NCI-H1436 treated with DMSO at 0.1 percent for 48 hours (cell line): ENCODE measurements at places on chromosomes 1 and 21.

DNA sequence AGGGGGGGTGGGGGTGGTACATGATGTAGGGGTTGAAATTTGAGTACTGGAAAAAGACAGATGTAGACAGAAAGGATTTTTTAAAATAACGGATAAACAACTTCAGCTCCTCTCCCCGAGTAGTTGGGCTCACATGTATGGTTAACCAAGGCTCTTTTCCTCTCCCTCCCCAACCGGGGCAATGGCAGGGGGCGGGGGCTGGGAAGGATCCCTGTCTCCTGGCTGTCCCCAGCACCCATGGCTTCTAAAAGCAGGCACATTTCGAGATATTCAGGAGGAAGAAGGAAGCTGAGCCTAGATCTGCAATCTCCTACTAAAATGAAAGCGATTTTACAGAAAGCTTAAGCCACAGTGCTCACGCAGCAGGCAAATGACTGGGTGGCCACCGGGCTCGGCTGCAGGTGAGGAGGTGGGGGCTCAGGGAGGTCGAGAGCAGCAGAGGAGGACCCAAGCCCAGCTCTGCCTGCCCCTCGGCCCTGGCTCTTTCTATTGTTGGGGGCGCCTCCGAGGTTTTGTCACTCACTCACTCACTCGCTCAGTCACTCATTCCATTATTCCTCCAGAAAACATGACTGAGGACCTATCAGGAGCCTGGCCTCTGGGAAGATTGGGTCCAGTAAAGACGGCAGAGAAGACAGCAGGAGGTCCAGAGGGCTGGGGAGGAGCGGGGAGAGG lies 573.3 kb downstream of the PTPRU start:
- no peak for DNase-seq

- no peak for DNase-seq
Observed at GRCh38 chr1:9687874-9688582, 36.5 kb downstream of the PIK3CD start.

DNA sequence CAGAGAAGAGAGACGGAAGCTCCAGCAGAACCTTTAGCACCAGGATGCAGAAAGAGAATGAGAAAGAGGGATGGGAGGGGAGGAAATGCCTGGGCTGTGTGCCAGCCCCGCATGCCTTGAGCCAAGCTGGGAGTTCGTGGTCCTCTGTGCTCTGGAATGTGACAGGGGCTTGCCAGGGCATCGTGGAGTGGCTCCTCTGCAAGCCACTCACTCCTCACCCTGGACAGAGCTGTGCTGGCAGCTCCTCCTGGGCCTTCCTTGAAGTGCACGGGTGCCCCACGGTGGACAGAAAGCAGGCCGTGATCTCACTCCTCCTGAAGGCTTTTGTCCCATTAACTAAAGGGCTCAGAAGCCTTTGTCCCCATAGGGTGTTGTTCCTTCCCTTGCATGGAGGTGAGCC lies 34.8 kb upstream of the PRELP start:
- DNase-seq = no peak

DNA sequence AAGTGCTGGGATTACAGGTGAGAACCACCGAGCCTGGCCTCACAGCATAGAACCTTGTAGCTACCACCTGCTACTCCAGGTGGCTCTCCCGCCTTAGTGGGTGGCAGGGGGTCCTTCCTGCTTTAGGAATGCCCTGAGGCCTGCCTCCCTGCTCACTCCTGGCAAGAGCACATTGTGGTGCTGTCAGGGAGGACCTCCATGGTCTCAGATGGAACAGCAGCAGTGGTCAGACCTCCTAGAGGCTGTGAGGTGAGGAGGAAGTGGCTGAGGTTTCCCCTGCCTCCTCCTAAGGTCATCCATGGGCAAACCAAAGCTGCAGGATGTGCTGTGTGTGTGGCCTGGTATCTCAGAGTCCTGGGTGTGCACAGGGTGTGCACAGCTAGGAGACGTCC lies 6.7 kb downstream of the SOX13 start:
- DNase-seq = no peak

DNA sequence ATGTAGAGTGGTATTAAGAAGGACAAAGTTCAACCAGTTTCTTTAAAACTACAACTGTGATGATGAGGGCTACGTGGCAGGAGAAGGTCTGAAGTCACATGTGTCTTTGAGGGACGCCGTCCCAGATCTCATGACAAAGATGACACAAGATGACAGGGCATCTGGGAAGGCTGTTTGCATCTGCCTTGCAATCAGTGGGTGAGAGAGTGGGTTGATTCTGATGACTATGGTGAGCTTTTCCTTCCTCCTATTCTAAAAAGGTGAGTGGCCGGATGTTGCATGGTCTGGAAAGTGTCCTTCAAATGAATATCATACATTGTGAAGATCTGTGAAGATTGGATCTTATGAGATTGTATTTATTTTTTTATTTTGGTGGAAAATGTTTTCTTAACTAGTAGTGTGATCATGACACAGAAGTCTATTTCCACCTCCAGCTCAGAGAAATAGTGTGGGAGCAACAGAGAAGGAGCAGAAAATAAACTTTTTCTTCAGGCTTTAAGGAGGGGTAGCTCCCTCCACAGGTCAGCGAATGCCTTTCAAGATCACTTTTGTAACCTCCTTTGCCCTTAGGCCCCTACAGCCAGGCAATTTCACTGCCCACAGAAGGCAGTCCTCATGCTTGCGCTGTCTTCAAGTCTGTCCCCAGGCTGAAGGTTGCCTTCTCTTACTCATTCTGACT lies 76.0 kb upstream of the ATF3 start:
- DNase-seq = no peak

DNA sequence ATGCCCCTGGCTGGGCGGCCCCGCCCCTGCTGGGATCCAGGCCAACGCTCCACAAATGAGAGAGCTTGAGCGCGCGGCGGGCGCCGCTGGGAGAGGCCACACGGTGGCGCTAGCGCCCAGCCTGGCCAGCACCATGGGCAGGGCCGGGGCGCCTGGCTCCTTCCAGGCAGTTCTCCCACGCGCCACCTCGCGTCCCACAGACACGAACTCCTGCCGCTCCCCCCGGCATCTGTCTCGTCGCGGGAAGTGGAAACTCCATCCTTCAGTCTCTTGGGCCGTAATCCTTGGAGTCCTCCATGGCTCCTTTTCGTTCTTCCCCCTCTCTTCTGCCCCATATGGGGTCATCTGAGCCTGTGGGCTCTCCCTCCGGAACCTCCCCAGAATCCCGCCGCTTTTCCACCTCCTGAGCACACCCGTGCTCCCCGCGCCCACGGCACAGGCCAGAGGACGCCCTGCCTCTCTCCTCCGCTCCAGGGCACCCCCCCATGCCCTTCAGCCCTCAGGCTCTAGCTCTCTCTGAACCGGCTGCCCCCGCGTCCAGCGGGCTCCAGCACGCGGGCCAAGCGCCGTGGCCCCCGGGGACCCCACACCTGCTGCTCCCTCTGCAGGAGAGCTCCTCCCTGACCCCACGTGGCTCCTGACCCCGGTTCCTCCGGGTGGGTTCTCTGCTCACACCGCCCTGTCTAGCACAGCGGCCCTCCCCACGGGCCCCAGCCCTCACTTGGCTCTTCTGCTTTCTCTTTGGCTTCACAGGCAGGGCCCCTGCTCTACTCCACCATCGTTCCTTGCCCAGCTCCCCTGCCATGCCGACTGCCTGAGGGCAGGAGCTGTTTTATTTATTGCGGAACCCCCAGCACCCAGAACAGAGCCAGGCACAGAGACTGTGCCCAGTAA lies 31.9 kb upstream of the EDN2 start:
- DNase-seq = no peak

DNA sequence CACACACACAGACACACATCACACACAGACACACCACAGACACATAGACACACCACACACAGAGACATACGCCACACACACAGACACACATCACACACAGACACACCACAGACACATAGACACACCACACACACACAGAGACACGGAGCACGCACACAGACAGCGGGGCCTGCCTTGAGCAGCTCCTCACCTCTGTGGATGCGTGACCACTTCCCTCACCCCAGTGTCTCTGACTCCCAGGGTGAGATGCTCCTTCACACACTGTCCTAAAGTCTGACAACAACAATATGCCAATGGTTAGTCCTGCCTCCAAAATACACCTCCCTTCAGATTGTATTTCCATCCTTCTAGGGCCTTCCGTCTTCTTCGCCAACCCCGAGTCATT lies 48.2 kb downstream of the IER5 start:
- no peak for DNase-seq

DNA sequence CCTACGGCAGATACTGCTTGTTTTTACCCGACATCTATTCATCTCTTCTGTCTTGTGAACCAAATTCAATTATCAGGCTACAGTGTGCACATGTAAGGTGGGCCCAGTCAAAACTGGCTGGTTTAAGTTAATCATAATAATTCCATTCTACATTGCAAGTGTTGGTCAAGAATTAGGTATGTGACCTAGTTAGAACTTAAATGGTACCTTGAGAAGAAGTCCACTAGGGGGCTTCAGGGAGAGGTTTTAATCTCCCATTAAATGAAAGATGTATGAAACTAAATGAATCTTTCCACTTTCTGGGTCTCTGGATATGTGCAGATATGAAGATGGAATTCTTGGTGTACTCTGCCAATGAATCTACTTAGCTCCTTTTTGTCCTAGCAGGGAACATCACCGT lies 187.1 kb downstream of the CDC42BPA start:
- DNase-seq = no peak

GRCh38 chr1:160245434-160245833 lies 16.9 kb downstream of the DCAF8 start:
- no peak for DNase-seq

DNA sequence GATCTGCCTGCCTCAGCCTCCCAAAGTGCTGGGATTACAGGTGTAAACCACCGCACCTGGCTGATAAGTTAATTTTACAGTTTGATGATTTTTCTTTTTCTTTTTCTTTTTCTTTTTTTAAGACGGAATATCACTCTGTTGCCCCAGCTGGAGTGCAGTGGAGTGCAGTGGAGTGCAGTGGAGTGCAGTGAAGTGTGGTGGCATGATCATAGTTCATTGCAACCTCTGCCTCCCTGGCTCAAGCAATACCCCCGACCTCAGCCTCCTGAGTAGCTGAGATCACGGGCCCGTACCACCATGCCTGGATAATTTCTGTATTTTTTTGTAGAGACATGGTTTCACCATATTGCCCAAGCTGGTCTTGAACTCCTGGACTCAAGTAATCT lies 84.4 kb upstream of the CXADR start:
- DNase-seq = no peak

DNA sequence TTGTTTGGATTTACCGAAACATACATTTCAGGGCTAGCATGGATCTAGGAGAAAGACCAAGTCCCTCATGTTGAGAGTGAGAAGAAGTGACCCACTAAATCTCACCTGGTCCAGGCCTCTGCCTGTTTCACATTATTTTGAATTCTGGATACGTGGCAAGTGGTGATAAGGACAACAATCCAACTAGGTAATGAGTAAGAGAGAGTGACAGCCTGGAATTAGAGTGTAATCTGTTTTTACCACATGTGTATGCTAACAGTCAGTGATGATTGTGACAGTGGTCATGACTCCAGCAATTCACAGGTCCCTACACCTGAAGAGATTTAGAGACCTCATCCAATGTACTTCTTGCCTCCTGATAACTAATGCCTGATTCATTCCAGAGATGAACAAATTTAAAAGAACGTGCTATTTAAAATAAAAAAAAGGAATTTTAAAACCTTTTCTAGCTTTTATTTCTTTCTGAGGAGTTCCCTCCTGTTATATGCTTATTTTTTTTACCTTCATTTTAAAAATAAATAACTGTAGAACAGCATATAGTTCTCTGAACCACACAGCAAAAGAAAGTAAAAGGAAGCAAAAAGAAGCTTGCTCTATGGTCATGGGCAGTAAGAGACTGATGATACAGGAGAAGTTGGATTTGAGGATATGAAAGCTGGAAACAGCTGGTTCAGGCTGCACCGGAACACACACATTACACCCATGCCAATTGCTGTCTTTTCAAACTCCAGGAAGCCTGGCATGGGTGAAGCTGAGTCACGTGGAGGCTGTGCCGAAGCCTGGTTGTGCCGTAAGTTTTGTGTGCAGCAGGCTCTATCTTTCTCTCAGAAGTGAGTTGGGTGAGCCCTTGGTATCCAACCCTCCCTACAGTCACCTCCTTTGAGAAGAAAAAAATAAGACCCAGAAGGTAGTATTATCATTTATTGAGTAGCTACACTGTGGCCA lies 14.7 kb downstream of the C1orf116 start:
- DNase-seq = no peak

GRCh38 chr21:37365517-37366481 lies 774 bp upstream of the DYRK1A start:
- DNase-seq = no peak

DNA sequence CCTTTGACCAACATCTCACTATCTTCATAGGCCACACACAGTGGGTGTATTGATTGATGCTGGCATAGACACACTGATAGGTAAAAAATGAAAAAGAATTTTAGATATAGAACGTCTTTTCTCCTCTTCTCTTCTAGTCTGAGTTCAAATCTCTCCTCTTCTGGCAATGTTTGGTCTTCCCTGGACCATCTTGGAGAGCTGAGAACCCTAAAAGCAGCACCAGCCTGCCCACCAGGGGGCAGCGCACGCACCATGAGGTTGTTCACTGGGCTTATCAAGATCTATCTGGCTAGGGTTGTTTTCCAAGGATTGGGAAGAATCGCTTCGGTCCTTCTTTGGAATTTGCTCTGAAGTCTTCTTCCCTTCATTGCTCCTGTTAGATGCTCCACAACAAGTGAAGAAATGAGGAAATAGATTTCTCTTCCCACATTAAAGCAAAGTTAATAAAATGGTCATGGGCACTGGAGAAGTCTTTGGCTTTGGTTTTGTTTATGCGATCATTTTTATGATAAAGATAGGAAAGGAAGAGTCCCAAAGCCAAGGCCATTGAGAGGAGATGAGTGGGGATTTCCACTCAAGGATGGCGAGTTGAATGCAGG lies 104.0 kb upstream of the OLIG2 start:
- DNase-seq = no peak

GRCh38 chr21:28177124-28177523 lies 815.6 kb downstream of the LTN1 start:
- DNase-seq = no peak

- DNase-seq = no peak
Observed at GRCh38 chr1:225709101-225709500, 56.2 kb upstream of the ENAH start.

GRCh38 chr21:45376459-45377324 lies 28.3 kb upstream of the COL18A1 start:
- no peak for DNase-seq

- no peak for DNase-seq
Observed at GRCh38 chr1:85240174-85240601, 19.3 kb downstream of the C1orf52 start.

- DNase-seq = no peak
Observed at GRCh38 chr21:35216996-35217395, 167.9 kb upstream of the RUNX1 start.
